ENCODE measurements at places on chromosomes 12 and 14. TPM values are rescaled to one million over a fixed set of nuclear protein-coding genes. Genes with fewer than 3 reads are reported as not detected.

The RNF212B gene
- not detected for total RNA-seq

The TESPA1 gene
- not detected for total RNA-seq

The CD27 gene
- total RNA-seq: 0.17 TPM

The LAG3 gene
- total RNA-seq: 0.26 TPM

The LRCOL1 gene
- total RNA-seq: 0.17 TPM

The CBLN3 gene
- 5.3 TPM for total RNA-seq

The ACOT4 gene
- 1.7 TPM for total RNA-seq

The HHIPL1 gene
- total RNA-seq: 9.9 TPM

The B4GALNT3 gene
- total RNA-seq: not detected

The DEGS2 gene
- total RNA-seq: 0.26 TPM

The MAPK1IP1L gene
- total RNA-seq: 16.5 TPM

The DAO gene
- total RNA-seq: not detected

The TMEM119 gene
- total RNA-seq: 358 TPM

The POTEG gene
- total RNA-seq: not detected

The SLC25A21 gene
- 0.50 TPM for total RNA-seq

Data from fibroblast of lung (primary cell).